ENCODE measurements at places on chromosomes 4 and X. TPM values are rescaled to one million over a fixed set of nuclear protein-coding genes. Genes with fewer than 3 reads are reported as not detected.
A peak's percentile ranks its signal among the peaks of the same experiment; 100 is the strongest.

- no peak for DNase-seq
Measured at GRCh38 chr4:59700651-59701050, 1499.5 kb upstream of the ADGRL3 start.

DNA sequence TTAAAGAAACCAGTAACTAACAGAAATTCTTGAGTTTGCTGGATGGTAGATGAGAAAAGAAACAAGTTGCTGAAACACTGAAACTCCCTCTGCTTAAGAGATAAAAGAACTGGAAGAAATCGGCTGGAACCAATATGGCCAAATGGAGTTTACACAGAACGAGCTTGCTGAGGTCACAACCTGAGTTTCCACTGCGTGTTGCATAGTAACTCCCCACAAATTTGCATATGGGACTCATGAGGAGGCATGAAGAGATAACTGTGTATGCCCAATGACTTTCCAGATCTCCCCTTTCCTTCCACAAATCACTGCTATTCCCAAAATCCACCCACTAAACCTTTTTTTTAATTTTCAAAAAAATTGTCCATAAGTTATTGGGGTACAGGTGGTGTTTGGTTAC is 10.2 kb upstream of the SMR3B start:
- DNase-seq, result no peak

GRCh38 chr4:128527946-128528576 is 240.4 kb upstream of the PGRMC2 start:
- DNase-seq, result no peak

DNA sequence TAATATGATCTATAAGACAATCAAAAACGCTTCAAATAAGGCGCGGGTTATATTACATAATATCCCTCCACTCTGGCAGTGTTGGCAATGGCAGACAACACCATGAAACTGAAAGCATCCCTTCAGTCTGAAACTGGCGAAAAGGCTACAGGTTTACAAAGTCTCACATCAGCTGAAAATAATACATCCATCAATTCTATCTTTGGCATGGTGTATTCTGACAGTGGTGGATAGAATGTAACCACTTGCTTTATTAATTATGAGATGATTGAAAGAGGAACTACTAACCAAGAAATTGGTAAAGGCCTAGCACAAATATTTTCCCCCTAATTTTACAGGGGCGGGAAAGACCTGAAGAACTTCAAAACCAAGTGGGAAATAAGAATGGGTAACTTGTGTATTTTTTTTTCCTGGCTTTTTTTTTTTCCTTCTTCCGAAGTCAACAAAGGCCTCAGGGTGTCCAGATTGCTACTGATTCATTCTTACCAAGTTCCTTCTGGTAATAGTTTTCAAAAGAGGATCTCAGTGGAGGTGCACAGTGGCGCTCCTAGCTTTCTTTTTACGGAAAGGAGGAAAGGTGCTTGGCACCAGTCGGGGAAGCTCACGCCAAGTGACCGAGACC is 728 bp downstream of the UBA6 start:
- DNase-seq, result peak; percentile 51

DNA sequence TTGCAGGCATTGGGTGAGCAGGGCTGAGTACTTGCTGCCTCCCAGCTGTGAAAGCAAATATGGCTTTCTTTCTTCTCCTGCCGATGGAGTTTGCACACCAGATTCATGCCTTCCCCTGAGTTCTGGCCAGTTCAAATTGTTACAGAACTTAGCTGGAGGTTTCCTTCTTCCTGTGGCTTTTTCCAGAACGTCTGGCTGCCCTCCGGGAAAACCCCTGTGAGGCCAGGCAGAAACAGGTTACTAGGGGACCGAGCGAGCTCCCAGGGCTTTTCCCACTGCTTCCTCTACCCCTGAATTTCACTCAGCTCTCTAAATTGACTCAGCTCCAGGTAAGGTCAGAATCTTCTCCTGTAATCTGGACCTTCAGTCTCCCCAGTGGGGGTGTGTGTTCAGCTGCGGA is 482.4 kb downstream of the C4orf33 start:
- peak; percentile 70 for DNase-seq

The TDO2 gene
- not detected for total RNA-seq

Data from lung microvascular endothelial cell (primary cell).